ENCODE measurements at places on chromosomes 11 and 22.

- DNase-seq, result no peak
These were observed 1327.9 kb downstream of the TBC1D22A start for GRCh38 chr22:48090332-48090672.

DNA sequence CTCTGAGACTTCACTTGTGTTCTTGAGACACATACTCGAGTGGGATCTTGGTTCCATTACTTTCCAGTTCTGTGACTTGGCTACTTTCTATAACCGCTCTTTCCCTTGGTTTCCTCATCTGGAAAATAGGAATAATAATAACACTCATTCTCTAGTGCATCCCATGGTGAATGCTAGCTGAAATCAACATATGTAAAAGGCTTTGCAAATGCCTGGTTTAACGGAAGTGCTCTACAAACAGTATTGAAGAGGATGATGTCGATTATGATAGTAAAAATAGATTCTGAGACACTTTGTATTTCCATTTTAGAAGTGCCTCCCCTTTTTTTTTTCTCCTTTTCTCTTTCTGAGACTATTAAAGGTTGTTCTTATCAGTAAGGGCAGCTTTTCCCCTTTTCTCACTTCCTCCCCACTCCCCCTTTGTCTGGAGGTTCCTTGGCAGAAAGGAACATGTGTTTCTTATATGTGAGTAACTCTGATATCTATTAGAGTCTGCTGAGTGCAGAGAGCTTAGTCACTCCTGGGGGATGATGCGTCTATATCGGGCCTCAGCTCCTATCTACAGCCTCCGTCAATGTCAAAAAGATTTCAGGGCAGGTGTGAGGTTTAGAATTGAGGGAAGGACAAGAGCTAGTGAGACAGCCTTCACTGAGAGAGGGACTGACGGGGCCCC, 489.3 kb downstream of the NTM start:
- DNase-seq, result no peak

- DNase-seq, result no peak
These were observed 117.2 kb downstream of the MICAL3 start for GRCh38 chr22:17906978-17907747.

- no peak for DNase-seq
These were observed 101.4 kb upstream of the BID start for GRCh38 chr22:17875631-17876030.

DNA sequence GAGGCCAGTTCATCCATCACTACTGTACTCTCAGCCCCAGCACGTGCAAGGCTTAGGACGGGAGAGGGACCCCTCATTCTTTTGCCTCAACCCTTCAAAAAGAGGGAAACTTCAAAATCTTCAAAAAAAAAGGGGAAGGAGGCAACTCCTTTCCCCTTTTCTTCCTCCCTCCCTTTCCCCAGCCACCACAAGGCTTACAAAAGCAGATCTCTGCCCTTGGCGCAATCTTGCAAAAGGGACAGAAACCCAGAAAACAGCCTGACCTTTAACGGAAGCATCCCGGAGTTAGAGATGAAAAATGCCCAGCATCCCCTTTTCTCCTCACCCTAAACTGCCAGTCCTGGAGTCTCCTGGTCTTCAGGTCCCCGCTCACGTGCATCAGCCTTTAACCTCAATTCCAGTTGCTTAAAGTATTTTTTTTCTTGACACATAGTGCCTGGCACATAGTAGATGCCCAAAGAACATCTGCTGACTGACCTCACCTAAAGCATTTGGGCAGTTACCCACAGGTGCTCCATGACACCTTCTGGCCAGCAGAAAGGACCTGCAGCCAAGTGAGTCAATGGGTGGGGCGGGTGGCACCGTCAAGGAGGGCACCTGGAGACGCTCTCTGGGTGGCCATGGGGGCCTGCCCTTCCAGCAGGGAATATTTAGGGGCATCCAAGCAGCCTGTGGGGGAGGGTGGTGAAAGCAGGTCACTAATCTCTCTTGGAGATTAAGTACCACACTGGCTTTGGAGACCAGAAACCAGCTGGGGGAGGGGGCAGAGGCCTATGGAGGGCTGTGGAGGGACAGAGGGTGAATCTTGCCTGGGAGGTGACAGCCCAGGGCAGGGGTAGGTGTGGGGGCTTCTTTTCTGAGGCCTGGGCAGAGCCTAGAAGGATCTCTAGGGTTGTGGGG, 16.3 kb downstream of the NECTIN1 start:
- no peak for DNase-seq

DNA sequence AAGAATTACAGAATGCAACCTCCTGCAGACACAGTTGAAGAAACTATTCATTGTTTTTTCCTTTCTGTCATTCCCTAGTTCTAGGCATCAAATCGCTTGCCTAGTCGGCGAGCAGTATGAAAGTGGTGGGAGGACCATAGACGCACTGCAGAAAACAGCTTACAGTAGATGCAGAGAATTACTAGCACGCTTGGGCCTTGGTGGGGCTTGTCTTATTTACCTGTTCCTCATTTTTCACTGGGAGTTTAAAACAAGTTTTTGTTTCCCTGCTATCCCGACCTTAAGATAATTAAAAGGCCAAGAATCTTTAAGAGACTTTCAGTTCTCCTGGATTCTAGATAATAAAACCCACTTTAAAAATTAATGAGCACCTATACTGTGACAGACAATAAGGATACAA, 713 bp upstream of the ARL14EP start:
- no peak for DNase-seq

GRCh38 chr11:78465169-78465942, 47.7 kb upstream of the GAB2 start:
- DNase-seq, result no peak

DNA sequence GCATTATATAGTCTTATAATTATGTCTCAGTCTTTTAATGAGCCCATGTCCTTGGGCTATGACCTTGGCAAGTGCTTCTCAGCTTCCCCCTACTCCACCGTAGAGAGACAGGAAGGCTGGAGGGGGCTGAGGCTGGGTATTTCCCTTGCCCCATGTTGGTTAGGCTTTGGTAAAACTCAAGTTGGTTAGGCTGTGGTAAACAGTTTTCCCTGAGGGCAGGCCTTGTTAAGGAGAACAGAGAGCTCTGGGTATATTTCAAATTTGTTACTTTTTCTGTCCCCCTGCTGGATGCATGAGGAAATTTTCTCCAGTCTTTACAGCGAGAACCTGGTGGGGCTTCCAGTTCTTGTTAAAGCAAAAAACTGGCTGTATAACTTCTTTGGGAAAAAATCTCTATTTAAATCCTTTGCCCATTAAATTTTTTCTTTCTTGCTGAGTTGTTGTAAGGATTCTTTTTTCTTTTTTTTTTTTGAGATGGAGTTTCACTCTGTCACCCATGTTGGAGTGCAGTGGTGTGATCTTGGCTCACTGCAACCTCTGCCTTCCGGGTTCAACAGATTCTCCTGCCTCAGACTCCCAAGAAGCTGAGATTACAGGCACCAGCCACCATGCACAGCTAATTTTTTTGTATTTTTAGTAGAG, 12.2 kb upstream of the DCHS1 start:
- no peak for DNase-seq

DNA sequence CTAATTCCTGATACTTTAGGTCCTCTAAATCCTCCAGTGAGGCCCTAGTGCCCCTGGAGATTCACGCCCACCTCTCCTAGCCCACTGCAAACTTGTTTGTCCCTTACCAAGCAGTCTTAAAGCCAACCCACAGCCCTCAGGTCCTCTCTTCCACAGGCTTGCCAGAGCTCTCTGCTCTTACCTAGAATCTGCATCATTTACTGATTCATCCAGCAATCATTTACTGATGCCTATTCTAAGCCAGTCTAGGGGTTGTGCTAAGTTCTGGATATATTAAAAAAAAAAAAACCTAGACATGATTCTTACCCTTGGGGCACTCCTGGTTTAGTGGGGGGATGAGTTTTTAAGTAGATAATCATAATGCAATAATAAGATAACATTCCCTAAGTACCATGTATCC, 43.0 kb upstream of the PLET1 start:
- no peak for DNase-seq

DNA sequence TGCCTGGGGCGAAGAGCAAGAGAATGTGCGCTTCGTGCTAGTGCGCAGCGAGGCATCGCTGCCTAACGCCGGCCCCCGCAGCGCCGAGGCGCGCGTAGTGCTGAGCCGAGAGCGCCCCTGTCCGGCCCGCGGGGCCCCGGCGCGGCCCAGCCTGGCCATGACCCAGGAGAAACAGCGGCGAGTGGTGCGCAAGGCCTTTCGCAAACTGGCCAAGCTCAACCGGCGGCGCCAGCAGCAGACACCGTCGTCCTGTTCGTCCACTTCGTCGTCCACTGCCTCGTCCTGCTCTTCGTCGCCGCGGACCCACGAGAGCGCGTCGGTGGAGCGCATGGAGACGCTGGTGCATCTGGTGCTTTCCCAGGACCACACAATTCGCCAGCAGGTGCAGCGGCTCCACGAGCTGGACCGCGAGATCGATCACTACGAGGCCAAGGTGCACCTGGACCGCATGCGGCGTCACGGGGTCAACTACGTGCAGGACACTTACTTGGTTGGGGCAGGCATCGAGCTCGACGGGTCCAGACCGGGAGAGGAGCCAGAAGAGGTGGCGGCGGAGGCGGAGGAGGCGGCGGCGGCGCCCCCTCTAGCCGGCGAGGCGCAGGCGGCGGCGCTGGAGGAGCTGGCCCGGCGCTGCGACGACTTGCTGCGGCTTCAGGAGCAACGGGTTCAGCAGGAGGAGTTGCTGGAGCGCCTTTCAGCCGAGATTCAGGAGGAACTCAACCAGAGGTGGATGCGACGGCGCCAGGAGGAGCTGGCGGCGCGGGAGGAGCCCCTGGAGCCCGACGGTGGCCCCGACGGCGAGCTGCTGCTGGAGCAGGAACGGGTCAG, 1.0 kb downstream of the RASSF10 start:
- no peak for DNase-seq

DNA sequence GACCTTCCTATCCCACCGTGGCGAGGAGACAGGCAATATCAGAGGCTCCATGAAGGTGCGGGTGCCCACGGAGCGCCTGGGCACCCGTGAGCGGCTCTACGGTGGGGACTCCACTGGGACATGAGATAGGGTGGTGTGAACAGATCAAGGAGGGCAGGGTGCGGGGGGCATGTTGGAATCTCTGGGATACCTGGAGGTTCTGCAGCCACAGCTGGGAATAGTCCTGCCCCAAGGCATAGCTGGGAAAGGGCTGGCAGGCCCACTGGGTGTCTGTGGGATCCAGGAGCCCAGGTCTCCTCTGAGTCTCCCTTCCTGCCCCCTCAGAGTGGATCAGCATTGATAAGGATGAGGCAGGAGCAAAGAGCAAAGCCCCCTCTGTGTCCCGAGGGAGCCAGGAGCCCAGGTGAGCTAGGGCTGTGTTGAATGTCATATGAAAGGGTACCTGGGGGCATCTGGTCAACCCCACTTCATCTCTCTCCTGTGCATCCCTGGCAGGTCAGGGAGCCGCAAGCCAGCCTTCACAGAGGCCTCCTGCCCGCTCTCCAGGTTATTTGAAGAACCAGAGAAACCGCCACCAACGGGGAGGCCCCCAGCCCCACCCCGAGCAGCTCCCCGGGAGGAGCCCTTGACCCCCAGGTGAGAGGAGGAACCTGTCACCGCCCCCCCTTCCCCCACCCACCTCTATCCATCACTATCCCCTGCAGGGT, 8.5 kb downstream of the PHOX2A start:
- DNase-seq, result no peak

- peak; percentile 63 for DNase-seq
These were observed 4.4 kb upstream of the TPCN2 start for GRCh38 chr11:69044111-69045013.

DNA sequence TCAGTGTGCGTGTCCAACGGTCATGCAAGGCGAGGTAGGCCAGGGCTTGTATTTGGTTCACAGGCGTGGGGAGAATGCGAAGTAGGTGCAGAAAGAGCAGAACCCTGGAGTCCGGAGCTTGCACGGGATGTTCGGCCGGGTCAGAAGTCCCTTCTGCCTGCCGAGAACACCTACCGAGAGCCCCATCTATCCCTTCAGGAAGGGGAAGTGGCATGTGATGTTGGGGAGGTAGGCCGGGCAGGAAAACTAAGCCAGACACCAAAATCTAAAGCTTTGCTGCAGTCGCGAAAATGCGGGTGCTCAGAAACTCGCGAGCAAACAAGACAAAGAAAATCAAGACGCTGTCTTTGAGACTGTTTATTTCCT, 435 bp upstream of the TAF6L start:
- DNase-seq, result no peak

DNA sequence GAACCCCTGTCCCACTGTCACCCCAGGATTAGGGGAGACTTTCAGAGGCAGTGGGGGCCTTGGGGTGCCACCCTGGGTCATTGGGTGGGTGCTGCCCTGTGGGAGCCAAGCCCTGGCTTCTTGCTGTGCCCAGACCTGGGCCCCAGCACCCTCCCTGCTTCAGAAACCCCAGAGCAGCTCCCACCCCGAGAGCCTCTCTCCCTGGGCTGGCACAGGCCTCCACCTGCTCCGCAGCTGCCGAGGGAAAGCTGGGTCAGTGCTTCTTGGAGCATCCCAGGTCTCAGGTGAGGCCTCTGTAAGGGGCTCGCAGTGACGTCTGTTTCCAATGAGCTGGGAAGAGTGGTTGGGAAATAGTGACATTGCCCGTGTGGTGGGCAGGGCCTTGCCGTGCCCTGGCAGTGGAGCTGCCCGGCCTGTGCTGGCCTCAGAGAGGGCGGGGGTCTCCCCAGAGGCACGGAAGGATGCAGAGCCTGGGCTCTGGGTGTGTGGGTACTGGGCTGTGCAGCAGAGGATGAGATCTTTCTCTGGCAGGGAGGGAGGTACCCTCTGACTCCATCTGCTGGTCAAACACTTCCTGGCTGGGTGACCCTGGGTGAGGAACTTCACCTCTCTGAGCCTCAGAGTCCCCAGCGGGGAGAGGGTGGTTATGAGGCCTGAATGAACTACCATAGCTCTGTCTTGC, 23.0 kb downstream of the C22orf23 start:
- peak; percentile 25 for DNase-seq

GRCh38 chr11:45150301-45150700, 3.9 kb downstream of the PRDM11 start:
- no peak for DNase-seq

GRCh38 chr22:27948569-27948968, 29.5 kb upstream of the PITPNB start:
- no peak for DNase-seq

DNA sequence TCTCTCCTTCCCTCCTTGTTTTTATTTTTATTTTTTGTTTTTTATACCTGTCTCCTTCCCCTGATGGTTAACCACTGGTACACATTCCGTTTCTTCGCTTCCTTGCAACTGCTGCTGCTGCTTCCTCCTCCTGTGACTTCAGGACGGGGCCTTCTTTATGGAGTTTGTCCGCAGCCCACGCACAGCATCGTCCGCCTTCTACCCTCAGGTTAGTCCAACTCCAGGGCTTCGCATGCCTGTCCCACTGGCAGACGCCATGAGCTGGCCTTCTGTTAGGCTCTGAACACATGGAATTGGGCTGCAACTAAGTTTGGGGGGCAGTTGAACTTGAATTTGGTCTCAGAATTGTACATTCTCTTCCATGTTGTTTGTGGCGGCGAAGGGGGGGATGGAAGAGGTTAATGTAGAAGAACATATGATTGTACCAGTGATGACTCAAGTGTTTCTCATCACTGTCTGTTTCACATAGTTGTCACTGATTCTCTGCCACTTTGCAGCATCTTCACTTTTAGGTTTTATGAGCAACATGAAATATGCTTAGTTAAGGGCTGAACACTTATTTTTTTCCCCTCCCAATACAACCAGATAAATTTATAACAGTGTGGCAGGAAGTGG, 83.0 kb upstream of the YWHAH start:
- no peak for DNase-seq
